ENCODE measurements at places on chromosomes 16 and 17.

DNA sequence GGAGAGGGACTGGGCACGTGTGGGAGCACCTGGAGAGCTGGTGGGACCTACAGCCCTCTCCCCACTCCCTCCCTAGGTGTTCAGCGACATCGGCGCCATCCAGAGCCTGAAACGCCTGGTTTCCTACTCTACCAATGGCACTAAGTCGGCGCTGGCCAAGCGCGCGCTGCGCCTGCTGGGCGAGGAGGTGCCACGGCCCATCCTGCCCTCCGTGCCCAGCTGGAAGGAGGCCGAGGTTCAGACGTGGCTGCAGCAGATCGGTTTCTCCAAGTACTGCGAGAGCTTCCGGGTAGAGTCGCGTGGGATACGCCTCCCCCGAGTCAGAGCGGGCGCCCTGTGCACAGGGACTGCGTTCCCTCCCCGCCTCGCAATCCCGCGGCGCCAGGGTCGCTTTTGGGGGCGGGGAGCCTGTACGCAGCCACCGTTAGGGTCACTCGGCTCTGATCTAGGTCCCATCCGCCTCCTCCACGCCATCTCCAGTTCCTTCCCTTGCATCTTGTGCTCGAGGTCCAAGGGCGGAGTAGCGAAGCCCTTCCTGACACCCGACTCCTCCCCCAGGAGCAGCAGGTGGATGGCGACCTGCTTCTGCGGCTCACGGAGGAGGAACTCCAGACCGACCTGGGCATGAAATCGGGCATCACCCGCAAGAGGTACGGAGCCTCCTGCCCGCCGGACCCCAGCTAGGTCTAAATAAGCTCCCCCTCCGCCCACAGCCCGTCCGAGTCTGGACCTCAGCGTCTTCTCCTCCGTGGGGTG lies 13.0 kb downstream of the SARM1 start:
- no peak for DNase-seq

DNA sequence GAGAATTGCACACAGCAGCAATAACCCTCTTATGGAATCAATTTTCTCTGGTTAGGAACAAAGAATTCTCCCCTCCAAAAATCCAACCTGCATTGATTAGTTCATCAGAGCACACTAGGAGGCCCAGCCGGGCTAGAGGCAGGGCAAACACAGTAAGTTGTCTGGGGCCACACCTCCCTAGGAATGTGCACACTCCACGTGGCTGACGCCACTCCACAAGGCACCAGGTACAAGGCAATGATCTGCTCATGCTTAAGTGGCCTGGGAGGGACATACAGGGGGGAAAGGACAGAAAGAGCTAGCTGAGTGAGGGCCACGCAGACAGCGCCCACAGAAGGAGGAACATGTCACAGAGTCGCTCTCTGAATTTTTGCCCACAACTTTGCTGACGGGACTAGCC lies 107.6 kb downstream of the SLC39A11 start:
- DNase-seq, result peak; percentile 23

DNA sequence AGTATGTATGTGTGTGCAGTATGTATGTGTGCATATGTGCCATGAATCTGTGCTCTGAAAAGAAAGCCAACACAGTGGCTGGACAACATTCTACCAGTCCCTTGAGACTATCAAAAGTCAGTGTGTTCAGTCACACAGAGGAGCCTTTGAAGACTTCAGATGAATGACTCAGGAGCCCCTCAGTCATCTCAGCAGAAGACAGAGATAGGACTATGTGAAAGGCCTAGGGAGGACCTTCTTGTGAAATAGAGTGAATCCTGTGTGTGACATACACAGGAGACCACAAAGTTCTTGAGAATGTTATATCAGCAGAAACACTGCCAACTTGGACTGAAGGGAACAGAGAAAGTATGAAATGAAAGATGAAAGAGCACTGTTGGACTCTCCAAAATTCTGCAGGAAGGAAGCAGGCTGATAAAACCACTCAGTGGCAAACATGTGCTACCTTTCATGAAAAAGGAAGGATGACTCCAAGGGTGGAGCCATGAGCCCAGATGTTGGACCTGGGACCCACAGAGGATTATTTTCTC lies 108.4 kb downstream of the METRNL start:
- DNase-seq, result no peak

GRCh38 chr16:64356267-64356666 lies 765.6 kb downstream of the CDH11 start:
- DNase-seq, result peak; percentile 97

DNA sequence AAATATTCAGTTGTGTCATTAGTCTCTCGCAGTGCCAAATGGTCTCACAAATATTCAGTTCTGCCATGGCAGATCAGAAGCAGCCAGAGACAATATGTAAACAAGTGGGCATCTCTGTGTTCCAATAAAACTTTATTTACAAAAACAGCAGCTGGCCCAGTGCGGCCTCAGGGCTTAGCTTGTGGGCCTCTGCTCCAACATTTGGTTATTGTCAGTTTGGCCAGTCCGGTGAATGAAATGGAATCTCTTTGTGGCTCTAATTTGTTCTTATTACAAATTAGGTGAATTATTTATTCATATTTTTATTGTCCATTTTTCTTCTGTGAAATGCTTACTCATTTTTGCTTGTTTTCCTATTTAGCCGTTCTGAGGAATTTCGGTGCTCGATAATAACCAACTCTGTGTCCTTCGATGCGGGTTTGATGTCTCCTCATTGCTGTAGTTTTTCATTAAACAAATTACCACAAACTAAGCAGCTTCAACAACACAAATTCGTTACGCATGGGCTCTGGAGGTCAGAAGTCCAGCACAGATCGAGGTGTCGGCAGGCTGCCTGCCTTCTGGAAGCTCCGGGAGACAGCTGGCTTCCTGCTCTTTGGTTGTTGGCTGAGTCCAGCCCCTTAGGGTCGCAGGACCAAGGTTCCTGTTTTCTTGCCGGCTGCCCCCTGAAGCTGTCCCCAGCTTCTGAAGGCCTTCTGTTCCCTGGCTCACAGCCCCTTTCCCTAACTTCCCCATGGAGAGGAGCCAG lies 4.1 kb upstream of the SLC38A10 start:
- DNase-seq, result no peak

- peak; percentile 58 for DNase-seq
Measured at GRCh38 chr16:2842340-2843000, 12.4 kb downstream of the ZG16B start.

GRCh38 chr16:64648282-64648681 lies 473.6 kb downstream of the CDH11 start:
- no peak for DNase-seq

GRCh38 chr17:58577696-58578095 lies 63.3 kb upstream of the MTMR4 start:
- DNase-seq, result peak; percentile 42
